ENCODE measurements at places on chromosomes 3 and 15.

- peak; percentile 1 for DNase-seq
These were observed 223.6 kb upstream of the PDZRN3 start for GRCh38 chr3:73848173-73848906.

GRCh38 chr3:127451321-127451720 lies 139.2 kb downstream of the TPRA1 start:
- no peak for DNase-seq

DNA sequence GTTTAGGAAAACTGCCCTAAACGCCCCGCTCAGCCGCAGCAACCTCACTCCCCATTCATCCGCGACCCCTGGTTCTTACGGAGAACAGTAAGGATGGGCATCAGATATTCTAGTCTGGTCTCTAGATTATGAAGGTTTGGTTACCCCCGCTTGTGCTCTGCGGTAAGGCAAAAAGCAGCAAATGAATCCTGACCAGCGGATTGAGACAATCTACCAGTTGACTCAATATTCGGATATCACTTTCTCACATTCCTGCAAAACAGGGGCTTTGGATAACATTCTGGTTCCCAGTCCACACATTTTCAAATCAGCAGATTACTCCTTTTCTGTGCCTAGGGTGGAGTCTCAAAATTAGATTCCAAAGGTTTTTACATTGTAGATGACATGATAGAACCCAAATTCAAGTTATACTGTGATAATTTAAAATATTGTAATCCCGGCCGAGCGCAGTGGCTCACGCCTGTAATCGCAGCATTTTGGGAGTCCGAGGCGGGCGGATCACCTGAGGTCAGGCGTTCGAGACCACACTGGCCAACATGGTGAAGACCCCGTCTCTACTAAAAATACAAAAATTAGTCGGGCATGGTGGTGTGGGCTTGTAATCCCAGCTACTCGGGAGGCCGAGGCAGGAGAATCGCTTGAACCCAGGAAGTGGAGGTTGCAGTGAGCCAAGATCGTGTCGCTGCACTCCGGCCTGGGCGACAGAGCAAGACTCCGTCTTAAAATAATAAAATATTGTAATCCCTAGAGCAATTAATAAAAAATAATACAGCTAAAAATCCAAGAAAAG lies 1.1 kb upstream of the CYFIP1 start:
- DNase-seq, result peak; percentile 48

GRCh38 chr3:42544492-42545283 lies 37.1 kb downstream of the SEC22C start:
- DNase-seq, result no peak

GRCh38 chr15:52291204-52291603 lies 4.4 kb downstream of the MYO5C start:
- DNase-seq, result no peak

DNA sequence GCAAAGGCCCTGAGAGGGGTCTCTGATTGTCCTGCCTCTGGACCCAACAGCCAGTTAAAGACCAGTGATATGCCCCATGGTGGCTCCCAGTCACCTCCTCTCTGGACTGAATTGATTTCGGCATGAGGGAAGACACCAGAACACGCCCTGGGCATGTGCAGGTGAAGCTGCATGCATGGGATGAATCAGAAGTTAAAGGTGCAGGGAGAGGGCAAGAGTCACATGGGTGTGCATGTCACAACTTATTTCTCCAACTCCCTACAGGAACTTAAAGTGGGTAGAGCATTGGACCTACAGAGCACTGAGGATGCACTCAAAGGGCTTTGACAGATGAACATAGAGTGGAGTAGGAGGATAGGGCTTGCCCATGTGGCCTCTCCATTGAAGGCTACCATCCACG lies 16.9 kb upstream of the RHCG start:
- no peak for DNase-seq

DNA sequence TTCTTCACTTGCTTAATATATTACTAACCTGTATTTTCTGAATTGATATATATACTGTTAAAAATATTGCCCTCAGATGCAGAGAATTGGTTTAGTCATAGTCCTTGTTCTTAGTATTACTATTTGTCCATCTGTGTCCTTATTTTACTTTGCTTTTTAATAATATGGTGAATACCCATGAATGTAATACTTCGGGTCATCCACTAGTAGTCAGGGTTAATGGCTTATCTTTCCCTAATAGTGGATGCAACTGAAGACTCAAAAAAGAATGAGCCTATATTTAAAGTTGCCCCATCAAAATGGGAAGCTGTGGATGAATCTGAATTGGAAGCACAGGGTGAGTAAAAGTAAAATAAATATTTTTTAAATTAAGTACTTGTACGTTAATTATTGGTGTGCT lies 36.5 kb downstream of the U2SURP start:
- DNase-seq, result no peak

- no peak for DNase-seq
These were observed 49.2 kb upstream of the MAP3K13 start for GRCh38 chr3:185313693-185314246.

DNA sequence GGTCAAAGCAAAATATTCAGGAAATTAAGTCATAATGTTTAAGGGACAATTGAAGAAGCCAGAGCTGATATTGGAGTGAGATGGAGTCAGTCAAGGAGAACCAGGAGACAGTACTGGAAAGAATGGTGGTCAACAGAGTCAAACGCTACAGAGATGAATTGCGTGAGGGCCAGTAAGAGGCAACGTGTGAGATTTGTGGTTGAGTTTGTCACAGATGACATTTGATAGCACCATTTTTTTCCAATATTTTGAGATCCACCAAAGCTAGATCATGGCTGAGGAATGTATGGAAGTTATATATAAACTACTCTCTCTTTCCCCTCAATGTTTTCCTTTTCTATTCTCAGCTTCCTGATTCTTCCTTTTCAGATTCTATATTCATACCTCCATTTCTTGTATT lies 375.1 kb upstream of the ROBO2 start:
- no peak for DNase-seq

DNA sequence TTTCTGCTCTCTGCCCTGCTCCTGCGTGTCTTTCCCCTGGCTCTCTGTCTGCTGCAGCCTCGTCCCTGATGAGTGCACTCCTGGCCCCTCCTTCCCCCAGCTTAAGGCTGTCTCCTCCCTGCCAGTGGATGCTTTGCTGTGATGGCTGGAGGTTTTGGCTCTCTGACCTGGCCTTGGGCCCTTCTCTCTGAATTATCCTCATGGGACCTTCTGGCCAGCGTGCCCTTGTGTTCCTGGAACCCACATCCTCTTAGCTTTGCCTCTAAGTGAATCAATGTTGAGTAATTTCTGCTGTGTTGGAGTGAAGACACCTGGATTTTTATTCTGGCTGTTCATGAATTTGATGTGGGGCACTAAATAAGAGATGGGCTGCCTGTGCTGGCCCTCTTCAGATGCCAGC lies 9.8 kb upstream of the TNFAIP8L3 start:
- no peak for DNase-seq
